Heart left ventricle (tissue), 16 donors: ENCODE measurements at places on chromosomes 4 and X. TPM values are rescaled to one million over a fixed set of nuclear protein-coding genes. Genes with fewer than 3 reads are reported as not detected.

Gene MED12
- 20.4 TPM for total RNA-seq

Gene NPNT
- total RNA-seq: 11.5 TPM

Gene XKRX
- not detected for total RNA-seq

Gene UGT2B7
- not detected for total RNA-seq

Gene HPGD
- 0.81 TPM for total RNA-seq

Gene MAGEB10
- total RNA-seq: not detected

Gene MAGEA11
- not detected for total RNA-seq

Gene CT55
- total RNA-seq: not detected

Gene PROM1
- total RNA-seq: 6.1 TPM

Gene NAP1L2
- 10.9 TPM for total RNA-seq

Gene CLDN22
- total RNA-seq: not detected

Gene USP51
- total RNA-seq: 0.49 TPM

Gene NSUN7
- not detected for total RNA-seq

Gene ARHGEF6
- 54.5 TPM for total RNA-seq
